ENCODE measurements at places on chromosomes 7 and 10. TPM values are rescaled to one million over a fixed set of nuclear protein-coding genes. Genes with fewer than 3 reads are reported as not detected.

The PLEKHA8 gene
- total RNA-seq = 38.6 TPM

The TRPV5 gene
- total RNA-seq = not detected

The CPEB3 gene
- 2.4 TPM for total RNA-seq

The NEUROG3 gene
- 2.0 TPM for total RNA-seq

The CAMK1D gene
- total RNA-seq = 8.0 TPM

The TAS2R5 gene
- 0.90 TPM for total RNA-seq

The PDK4 gene
- total RNA-seq = 0.31 TPM

The TSPAN12 gene
- 17.3 TPM for total RNA-seq

The FKBP6 gene
- total RNA-seq = 0.09 TPM
